ENCODE measurements at places on chromosomes 5 and 9.

GRCh38 chr9:126222835-126223431, 103.7 kb upstream of the MVB12B start:
- no peak for DNase-seq

- no peak for DNase-seq
Measured at GRCh38 chr5:33324667-33325307, 116.0 kb upstream of the TARS1 start.

- no peak for DNase-seq
Measured at GRCh38 chr5:139512786-139513390, 30.3 kb upstream of the STING1 start.

GRCh38 chr5:28403846-28404245, 1365.5 kb upstream of the CDH9 start:
- no peak for DNase-seq

DNA sequence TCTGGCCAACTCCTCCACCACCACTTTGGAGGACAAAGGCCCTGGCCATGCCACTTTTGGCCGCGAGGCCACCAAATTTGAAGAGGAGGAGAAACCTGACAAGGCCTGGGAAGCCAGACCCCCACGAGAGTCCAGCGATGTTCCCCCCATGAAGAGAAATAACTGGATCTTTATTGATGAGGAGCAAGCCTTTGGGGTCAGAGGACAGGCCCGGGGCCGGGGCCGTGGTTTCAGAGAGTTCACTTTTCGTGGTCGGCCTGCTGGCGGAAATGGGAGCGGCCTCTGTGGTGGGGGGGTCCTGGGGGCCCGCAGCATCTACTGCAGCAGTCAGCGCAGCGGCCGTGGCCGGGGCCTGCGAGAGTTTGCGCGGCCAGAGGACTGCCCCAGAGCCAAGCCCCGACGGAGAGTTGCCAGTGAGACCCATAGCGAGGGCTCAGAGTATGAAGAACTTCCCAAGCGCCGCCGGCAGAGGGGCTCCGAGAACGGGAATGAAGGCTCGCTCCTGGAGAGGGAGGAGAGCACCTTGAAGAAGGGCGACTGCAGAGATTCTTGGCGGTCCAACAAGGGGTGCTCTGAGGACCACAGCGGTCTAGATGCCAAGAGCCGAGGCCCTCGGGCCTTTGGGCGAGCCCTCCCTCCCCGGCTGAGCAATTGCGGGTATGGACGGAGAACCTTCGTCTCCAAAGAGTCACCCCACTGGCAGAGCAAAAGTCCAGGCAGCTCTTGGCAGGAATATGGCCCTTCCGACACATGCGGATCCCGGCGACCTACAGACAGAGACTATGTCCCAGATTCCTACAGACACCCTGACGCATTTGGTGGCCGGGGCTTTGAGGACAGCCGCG, 27.4 kb upstream of the POMT1 start:
- DNase-seq: no peak

DNA sequence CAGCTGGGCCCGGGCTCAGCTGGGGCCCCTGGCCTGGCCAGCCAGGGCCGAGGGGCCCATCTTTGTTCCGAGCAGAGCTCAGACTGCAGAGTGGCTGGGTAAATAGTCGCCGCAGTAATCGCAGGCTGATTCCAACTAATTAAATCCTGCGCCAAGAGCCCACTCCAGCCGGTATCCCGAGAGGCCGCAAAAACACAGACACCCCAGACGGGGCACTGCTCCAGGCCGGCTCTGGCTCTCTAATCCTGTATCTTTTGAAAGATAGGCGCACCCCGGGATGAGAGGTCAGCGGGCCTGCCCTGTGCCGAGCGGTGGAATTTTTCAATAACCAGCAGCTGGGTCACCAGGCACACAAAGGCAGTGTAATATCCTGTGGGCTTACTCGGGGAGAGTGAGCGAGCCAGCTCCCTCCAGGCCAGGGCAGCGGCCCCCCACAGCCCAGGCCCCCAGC, 57.7 kb downstream of the LMX1B start:
- DNase-seq: no peak

DNA sequence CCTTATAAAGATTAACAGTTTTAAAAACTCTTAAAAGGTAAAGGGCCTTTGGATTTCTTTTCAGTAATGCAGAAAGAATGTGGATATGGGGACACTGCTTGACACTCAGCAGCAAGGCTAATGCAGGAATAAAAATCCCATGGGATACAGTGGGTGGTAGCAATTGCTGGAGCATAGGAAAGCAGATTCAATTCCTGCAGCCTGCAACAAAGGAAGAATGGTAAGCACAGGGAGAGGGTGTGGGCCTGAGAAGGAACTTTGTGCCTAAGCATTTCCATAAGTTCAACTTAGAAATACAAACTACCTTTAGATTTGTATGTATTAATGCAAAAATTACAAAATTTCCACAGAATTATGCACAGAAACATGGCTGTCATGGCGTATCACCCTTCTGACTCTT, 65.8 kb upstream of the CDK5RAP2 start:
- no peak for DNase-seq

DNA sequence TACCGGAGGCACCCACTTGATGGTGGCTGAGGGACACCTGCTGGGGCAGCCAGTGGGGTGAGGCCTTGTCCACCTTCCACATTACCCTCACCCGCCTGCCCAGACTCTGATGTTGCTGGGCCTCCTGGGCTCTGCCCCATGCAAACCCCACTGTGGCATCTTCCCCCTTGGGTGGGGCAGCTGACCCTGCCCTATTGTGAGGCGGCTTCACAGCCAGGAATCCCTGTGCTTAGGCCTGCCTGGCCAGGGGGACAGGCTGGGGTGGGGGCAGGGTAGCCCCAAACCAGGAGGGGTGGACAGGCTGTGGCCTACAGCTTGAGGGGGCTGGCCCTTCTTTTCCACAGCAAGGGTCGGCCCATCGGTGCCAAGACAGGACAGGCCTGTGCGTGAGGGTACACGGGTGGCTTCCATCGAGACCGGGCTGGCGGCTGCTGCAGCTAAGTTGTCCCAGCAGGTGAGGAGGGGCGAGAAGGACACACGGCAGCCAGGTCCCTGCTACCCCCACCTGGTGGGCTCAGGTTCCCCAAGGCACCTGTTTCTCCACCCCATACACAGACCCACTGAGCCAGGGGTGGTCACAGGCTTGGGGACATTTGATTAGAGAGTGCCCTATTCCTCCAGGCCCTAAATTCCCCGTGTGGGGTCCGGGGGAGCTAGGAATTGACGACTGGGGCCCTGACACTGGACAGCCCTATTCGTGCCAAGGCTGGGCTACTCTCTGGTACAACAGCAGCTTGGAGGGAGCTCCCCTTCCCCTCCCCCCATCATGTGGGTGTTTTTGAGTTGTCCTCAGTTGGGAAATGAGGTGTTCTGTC, 99.2 kb downstream of the PHF2 start:
- no peak for DNase-seq

DNA sequence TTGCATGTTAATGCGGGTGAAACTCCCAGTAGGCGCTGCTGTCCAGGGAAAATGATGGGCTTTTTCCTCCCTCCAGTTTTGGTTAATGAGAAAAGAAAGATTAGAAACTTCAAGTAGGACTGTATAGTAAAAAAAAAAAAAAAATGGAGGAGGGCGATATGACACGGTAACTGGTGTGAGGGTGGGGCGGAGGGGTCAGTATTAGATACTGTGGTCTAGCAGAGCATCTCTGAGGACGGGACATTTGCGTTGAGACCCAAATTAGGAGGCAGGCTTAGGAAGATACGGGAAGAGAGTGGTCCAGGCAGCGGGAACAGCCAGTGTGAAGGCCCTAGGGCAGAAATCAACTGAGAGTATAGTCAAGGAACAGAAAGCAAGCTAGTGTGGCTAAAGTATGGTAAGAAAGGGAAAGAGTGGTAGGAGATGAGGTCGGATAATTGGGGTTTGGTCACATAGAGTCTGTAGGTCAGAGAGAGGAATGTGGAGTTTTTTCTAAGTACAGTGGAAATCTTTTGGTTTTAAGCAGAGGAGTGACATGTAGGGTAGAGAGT, 707 bp downstream of the RMND5B start:
- no peak for DNase-seq

DNA sequence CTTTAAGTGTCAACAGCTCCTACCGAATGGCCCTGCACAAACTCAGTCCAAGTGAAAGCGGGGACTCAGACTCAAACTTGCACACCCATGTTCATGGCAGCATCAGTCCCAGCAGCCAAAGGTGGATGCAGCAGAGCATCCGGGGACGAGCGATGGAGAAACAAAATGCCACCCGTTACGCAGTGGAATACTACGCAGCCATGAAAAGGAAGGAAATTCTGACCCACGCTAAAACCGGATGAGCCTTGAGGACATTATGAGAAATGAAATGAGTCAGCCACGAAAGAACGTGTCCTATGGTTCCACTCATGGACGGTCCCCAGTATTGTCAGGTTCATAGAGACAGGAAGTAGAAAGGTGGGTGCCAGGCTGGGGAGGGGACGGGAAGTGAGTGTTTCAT, 48.6 kb upstream of the NOTCH1 start:
- DNase-seq: no peak

- no peak for DNase-seq
Measured at GRCh38 chr5:29148073-29148472, 2045.4 kb upstream of the CDH6 start.

- no peak for DNase-seq
Measured at GRCh38 chr5:56766926-56767325, 48.4 kb upstream of the MAP3K1 start.

DNA sequence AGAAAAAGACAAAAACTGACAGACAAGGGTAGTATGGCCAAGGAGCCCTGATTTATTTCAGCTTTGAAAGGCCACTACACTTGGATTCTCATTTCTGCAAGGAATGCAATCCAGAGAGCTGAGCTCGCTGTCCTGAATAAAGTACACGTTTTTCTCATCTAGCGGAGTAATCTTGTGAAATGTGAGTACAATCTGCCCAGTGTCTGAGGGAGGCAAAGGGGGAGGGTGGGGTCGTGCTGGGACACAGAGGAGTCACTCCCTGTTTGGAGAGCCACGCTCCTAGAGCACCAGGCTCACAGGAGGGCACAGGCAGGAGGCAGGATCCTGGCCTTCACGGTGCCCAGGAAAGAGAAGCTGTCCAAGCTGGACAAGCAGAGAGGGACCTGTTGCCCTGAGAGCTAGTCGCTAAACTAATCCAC, 51.0 kb upstream of the IFNK start:
- DNase-seq: no peak

GRCh38 chr5:146586752-146587151, 70.8 kb upstream of the GPR151 start:
- no peak for DNase-seq

- DNase-seq: no peak
Measured at GRCh38 chr5:77235846-77236721, 25.6 kb downstream of the PDE8B start.

- no peak for DNase-seq
Measured at GRCh38 chr5:136046246-136046645, 17.5 kb downstream of the TGFBI start.

DNA sequence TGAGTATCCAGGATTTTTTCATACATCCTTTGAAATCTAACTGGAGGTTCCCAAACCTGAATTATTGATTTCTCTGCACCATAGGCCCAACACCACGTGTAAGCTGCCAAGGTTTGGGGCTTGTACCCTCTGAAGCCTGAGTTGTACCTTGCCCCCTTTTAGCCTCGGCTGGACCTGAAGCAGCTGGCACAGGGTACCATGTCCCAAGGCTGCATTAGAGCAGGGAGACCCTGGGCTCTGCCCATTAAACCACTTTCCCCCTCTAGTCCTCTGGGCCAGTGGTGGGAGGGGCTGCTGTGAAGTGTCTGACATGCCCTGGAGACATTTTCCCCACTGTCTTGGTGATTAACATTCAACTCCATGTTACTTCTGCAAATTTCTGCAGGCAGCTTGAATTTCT, 532.9 kb upstream of the NUDT12 start:
- no peak for DNase-seq

DNA sequence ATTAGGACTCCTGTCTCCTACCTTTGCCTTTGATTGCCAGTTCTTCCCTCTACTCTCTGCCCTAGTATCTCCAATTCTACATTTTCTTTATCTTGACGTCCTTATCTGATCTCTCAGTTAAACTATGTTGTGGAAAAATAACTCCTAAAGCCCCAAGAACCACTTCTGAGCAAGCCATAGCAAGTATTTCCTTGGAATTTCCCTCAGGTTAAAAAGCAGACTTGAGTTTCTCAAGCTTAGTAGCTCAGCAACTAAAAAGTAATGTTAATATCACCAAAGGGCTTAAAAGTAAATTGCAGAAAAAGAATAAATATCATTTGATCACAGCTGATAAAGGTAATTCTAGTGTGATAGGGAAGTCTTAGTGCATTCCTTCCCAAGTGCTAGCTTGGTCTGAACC, 13.2 kb upstream of the HSPB3 start:
- DNase-seq: no peak

DNA sequence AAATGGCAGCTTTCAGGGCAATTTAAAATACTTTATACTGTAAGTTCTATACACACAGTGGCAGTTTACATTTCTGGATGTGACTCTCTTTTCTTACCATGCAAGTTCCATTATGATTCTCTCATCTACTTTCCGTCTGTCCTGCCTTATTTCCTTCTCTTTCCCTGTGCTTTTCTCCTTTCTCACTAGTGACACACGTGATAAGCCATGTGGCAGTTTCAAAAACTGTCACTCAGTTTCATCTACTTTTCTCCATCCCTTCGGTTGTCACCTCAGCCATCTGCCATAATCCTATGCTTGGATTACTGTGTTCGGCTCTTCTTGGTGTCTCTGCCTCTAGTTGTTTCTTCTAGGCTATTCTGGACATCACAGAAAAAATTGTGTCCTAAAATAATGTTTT, 46.8 kb upstream of the ATG10 start:
- no peak for DNase-seq

DNA sequence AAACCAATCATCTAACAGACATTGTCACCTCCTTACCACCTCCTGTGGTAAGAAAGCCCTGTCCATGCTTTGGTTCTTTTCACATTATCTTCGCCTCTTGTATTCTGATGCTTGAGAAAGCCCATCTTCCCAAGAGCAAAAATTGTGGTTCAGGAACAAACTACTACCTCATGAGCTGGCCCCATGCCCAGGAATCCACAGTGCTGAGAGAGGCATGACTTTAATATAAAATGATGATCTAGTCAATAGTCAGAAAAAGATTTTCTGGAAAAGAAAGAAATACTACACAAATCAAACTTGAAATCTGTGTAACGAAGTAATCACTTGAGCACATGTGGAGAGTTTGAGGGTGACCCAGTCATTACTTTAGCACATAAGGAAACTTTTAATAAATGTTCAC, 94.7 kb downstream of the FGF10 start:
- DNase-seq: no peak

DNA sequence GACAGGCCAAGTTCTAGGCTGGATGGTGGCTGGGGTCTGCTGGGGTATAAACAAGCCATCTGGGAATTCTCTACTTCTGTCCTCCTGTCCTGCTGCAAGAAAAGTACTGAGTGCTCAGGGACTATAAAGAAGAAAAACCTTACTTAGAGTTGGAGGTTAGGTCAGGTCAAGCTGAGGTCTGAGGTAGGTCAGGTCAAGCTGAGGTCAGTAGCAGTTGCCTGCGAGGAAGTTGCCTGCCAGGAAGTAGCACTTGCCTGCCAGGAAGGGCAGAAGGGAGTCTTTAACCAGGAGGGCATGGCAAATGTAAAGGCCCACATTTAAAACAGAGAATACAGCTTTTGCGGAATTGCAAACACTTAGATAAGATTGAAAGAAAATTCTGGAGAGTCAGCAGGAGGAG, 51.3 kb upstream of the PRLR start:
- DNase-seq: no peak

GRCh38 chr9:70586476-70586875, 172.0 kb upstream of the KLF9 start:
- DNase-seq: no peak

Data from stimulated activated CD8-positive, alpha-beta memory T cell treated with anti-CD3 and anti-CD28 coated beads, Interleukin-4, amount 100 ng/mL, for 1 hour (primary cell).